ENCODE measurements at places on chromosomes 6 and 20.

GRCh38 chr20:3613821-3614440, 49.3 kb downstream of the GFRA4 start:
- no peak for DNase-seq

DNA sequence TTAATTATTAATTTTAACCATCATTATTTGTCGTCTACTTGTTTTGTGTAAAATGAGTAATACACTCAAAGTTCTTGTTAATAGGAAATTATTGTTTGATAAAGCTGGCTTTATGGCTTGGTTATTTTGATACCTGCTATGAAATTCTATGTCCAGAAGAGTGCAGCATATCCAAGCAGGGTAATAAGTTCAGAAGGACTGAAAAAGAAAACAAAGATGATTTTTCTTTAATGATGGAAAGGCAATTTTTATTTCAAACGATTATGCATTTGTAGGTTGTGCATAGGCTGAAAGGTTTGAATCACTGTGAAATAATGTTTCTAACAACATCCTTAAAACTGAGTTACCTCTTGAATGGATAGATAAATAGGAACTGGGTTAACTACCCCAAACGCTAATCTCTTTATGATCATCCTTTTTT, 1.4 kb upstream of the MAN1A1 start:
- no peak for DNase-seq

DNA sequence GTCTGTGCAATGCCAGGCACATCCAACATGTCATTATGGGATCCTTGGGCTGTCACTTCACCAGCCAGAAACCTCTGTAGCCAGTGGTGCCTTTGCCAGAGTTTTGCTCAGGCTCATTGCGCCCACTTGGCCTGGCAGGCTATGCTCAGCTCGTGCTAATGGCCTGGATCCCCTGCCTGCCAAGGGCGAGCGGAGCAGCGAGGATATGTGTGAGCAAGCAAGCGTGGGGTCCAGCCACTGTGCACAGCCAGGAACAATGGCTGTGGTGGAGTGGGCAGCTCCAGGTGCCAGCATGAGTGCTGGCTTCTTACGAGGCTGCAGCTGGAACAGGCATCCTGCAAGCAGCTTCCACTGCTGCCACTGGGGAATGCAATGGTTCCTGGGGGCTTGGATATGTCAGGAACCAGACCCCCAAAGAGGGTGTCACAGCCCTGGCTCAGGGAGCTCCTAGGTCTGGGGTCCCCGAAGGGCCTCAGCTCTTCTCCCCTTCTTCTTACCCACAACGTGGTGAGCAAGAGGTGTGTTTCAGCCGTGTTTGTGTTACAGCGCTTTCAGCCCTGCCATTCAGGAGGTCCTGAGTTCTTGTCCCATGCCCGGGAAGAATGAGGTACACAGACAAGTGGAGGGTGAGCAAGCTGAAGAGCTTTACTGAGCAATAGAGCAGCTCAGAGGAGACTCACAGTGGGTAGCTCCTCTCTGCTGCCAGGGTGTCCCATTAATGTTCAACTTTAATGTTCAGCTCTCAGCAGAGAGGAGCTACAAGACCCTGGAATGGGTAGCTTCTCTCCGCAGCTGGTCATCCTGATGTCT, 22.3 kb upstream of the TOP1 start:
- DNase-seq = no peak

- no peak for DNase-seq
Observed at GRCh38 chr6:134609716-134610261, 291.9 kb upstream of the SGK1 start.

- DNase-seq = no peak
Observed at GRCh38 chr6:162962093-162962492, 234.3 kb downstream of the PACRG start.

DNA sequence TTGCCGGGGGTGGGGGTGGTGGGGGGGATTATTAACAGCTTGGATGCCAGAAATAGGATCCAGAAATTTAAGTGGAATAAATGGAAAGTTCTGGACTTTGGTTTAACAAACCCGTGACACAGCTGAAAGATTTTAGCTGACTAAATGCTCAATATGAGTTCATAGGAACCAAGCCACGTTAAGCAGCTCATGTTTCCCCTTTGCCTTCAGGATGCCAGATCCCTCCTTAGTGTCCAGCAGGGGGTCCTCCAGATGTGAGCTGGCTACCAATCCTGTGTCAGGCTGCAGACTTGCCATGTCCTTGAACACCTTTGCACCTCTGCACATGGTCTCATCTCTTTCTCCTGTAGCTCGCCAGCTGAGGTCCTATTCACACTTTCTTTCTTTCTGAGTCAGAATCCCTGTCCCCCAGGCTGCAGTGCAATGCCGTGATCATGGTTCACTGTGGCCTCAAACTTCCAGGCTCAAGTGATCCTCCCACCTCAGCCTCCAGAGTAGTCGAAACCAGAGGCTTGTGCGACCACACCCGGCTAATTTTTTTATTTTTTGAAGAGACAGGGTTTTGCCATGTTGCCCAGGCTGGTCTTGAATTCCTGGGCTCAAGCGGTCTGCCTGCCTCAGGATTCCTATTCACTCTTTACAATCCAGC, 133.3 kb upstream of the ARMC2 start:
- DNase-seq = no peak

- DNase-seq = no peak
Observed at GRCh38 chr6:90975741-90976140, 388.9 kb upstream of the MAP3K7 start.

DNA sequence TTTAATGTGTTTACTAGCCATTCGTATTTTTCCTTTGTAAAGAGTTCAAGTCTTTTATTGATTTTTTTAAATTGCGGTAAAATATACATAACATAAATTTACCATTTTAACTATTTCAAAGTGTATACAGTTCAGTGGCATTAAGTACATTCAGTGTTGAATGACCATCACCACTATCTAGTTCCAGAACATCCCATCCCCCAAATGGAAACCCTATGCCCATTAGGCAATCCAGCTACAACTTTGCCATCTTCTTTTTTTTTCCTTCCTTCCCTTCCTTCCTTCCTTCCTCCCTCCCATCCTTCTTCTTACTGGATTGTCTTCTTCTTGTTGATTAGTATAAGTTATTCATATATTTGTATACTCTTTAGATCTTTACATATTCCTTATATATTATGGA, 8.6 kb downstream of the LPIN3 start:
- DNase-seq = no peak

- no peak for DNase-seq
Observed at GRCh38 chr6:153814136-153814535, 224.9 kb upstream of the OPRM1 start.

- no peak for DNase-seq
Observed at GRCh38 chr6:83062225-83062624, 3.4 kb downstream of the UBE3D start.

DNA sequence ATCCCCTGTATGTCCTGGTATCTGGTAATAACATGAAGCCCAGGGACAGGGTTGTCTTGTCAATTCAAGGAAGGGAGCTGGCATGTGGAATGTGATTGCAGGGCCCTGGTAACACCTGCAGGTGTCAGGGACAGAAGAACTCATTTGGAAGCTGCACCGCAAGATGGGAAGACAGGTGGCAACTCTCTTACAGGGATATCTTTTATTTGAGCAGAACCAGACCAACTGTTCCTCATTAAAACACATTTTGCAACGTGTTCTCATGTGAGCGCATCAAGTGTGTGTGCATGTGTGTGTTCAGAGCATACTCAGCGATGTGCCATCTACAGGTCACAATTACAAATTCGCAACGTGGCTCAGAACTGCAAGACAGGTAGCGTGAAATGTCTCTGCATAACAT, 370.9 kb upstream of the SOX4 start:
- no peak for DNase-seq

GRCh38 chr6:42086046-42087035, 36.0 kb downstream of the TAF8 start:
- DNase-seq = no peak

DNA sequence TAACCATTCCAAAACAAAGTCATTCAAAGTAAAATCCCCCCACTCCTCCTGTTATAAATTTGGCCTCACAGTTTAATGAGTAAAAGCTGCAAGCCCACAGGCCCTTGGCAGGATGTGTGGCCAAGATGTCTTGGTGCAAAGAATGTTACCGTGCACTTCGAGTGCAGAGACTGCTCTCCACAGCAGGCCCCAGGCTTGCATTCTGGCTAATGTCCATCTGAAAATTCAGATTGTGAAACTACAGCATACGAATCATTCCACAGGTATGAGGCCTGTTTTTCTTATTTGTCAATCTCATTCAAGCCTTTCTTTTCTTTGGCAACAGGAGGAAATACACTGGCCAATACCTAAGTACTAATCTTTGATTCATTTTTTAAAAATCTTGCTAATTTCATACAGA, 7.1 kb downstream of the RPS6KA2 start:
- no peak for DNase-seq

DNA sequence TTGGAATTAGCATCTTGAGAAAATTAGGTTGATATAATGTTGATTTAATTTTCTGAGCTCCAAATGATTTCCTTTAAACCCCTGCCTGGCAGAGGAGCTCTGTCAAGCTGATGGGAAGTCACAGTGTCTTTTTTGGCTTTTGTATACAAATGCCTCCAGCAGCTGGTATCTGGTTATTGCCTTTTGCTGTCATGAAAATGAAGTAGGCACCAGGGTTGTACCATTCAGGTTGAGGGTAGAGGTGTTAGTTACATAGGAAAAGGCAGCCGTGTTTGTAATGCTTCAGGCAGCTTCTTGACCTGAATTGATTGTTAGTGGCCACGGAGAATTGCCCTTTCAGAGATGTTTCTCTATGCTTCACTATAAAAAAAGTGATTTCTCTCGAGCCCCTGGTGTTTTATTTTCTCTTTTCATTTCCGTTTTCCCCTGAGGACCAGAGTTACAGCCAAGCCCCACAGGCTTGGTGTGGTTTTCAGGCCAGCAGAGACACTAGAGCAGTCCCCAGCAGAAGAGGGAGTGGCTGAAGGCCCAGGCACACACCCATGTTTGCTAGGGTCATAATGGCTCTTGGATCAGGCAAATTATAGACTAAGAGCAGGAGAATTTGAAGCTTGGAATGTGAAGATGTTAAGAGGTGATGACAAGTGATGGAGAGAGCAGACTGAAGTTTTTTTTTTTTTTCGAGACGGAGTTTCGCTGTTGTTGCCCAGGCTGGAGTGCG, 21.6 kb downstream of the CMTR1 start:
- no peak for DNase-seq

- no peak for DNase-seq
Observed at GRCh38 chr20:57043091-57043490, 223.3 kb downstream of the BMP7 start.

DNA sequence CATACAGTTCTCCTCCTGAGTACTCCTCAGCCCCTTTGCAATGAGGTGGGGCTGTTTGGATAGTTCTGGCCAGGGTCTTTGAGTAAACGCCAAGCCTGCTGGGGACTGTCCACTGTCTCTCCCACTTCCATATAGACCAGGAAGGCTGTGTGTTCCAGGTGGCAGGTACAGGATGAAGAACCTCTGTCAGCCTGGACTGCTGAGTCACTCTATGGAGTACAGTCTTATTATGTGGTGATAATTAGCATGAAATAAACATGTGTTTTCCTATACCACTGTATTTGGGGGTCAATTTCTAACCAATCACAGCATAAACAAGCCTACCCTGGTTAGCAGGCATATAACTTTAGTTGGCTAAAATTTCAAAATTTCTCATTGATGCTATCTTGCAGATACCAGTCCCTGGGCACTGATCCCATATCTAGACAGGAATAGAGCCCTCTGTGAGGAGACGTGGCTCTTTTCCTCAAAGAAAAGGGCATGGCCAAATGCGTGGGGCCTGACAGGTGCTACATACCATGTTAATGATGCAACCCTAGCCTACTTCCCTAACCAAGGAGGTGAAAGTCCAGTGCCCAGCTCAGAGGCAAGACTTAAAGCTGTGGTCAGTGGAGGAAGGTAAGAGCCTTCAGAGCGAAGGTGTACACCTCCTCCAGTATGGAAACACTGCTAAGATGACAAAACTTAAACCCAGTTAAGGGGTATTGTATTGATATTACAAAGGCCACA, 4.5 kb upstream of the ALDH8A1 start:
- no peak for DNase-seq

GRCh38 chr6:47076422-47077344, 34.6 kb upstream of the ADGRF1 start:
- no peak for DNase-seq

DNA sequence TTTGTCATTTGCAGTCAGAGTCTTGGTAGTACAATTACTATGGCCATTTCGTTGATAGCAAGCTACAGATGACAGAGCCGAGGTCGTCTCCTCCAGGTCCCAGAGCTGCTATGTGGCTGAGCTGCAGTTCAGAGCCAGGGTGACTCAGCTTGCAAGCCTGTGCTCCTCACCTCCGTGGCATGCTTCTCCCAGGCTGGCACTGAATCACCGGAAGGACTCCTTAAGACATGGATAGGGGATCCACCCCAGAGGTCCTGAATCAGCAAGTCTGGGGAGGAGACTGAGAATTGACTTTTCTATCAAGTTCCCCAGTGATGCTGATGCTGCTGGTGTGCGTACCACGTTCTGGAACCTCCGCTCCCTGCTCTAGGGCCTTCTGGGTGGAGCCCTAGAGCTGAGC, 291.2 kb downstream of the CDH26 start:
- DNase-seq = no peak

DNA sequence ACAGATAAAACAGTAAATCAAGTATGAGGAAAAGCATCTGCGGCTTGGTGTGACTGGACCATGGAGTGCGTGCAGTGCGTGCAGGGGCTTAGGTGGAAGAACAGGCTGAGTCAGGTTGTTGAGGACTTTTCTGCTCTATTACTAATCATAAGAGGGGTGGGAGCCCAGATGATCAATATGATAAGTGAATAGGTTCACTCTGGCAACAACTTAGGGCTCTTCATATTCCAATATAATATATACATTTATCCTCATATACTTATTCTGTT, 56.4 kb downstream of the PDE10A start:
- no peak for DNase-seq

- DNase-seq = no peak
Observed at GRCh38 chr6:157555455-157556143, 174.6 kb downstream of the ZDHHC14 start.

DNA sequence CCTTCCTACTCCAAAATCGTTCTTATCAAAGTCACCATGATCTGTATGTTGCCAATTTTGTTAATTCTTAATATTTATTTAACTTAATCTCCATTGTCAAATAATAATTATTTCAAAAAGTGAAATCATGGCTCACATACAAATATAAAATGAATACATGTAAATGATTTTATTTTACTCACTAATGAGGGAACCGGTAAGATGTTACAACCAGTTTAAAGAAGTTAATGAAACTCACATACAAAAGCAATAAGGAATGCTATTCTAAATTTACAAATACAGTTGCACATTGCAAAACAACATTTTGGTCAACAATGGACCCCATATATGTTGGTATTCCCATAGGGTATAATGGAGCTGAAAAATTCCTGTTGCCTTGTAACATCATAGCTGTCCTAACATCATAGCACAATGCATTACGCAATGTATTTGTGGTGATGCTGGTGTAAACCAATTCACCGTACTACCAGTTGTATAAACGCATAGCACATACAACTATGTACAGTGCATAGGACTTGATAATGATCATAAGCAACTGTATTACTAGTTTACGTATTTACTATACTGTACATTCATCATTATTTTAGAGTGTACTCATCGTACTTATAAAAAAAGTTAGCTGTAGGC, 6.5 kb upstream of the SLC22A16 start:
- DNase-seq = no peak

GRCh38 chr20:57108742-57109570, 157.5 kb downstream of the BMP7 start:
- DNase-seq = no peak

- DNase-seq = no peak
Observed at GRCh38 chr6:128767705-128768104, 115.2 kb upstream of the LAMA2 start.

- no peak for DNase-seq
Observed at GRCh38 chr20:17765584-17765983, 65.8 kb downstream of the BANF2 start.

All from T-cell (primary cell).